Stimulated activated CD4-positive, alpha-beta T cell treated with anti-CD3 and anti-CD28 coated beads, Interleukin-1b, Interleukin-23, amount 100 ng/mL, for 48 hours (primary cell): ENCODE measurements at places on chromosomes 12 and 14.

DNA sequence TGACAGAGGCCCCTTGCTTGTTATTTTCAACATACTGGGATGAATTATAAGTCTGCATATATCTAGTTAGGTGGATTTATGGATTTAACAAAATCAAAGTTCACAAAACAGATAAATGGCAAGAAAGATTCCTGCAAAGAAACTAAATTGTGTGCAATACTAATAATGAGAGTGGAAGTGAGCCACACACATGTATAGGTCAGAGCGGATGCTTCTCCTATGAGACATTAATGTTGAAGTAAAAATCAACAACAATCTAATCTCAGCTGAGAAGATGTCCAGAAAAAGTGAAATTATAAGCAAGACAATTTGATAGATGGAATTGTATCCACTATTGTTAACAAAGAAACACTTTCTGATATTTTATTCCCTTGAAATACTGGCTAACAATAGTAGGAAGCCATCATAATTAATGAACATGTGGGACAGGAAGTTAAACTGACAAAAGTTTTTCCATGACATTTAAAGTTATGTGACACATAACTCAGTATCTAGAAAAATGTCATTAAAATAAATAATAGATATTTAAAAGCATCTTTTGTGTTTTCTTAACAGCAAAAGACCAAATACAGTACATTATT is 39.7 kb downstream of the RAD51B start:
- DNase-seq: no peak

DNA sequence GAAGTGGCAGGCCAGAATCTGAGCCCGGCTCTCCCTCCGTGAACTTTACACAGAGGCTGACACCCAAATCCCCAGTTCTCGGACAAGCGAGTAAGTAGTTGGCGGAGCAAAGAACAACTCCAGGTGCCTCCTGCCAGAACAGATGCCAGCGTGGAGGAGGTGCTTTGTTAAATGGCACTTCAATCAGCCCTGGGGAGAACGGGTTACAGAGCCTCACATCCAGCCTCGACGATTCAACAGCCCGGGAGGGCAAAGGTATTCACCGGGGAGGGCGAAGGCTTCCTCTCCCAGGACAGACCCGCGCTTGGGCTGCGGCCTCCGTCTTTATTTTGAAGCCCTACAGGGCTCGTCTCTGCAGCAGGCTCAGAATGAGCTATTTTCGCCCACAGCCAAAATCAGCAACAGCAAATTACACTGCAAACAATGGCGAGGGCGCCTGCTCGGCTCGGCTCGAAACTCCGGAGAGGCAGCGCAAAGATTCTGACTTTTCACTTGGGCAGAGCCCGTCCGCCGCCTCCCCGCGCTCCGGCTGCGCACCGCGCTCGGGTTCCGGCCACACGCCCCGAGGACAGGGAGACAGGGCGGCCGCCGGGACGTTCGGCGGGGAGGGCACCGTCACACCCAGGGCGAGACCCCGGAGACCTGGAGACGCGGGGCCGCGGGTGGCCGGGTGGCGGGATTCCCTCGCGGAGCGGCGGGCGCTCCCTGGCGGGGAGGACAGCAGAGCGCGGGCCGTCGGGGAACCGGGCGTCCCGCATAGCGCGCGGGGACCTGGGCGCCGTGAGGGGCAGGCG is 811 bp downstream of the TMCC3 start:
- DNase-seq: no peak

DNA sequence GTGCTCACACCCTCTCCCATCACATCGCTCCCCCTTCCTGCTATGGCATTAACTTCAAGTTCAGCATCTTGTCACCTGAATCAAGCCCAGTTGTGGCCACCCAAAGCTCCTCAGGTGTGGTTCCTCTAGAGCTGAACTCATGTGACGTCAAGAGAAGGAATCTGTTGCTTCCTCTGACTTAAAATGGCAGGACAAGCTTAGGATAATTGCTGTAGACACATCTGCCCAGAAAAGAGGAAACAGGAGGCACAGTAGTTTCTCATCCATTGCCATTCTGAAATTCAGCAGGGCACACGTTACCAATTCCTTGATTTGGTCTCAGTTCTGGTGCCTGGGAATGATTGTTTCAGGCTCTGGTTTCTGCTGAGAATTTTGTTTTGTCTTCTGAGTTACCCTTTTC is 52.1 kb downstream of the RCOR1 start:
- no peak for DNase-seq

GRCh38 chr14:79064214-79064613 is 894.0 kb downstream of the NRXN3 start:
- no peak for DNase-seq

GRCh38 chr14:21300892-21301291 is 21.0 kb downstream of the RPGRIP1 start:
- peak; percentile 23 for DNase-seq

GRCh38 chr12:24195063-24195462 is 245.6 kb upstream of the SOX5 start:
- no peak for DNase-seq

GRCh38 chr12:9064815-9065606 is 50.7 kb downstream of the A2M start:
- peak; percentile 8 for DNase-seq

DNA sequence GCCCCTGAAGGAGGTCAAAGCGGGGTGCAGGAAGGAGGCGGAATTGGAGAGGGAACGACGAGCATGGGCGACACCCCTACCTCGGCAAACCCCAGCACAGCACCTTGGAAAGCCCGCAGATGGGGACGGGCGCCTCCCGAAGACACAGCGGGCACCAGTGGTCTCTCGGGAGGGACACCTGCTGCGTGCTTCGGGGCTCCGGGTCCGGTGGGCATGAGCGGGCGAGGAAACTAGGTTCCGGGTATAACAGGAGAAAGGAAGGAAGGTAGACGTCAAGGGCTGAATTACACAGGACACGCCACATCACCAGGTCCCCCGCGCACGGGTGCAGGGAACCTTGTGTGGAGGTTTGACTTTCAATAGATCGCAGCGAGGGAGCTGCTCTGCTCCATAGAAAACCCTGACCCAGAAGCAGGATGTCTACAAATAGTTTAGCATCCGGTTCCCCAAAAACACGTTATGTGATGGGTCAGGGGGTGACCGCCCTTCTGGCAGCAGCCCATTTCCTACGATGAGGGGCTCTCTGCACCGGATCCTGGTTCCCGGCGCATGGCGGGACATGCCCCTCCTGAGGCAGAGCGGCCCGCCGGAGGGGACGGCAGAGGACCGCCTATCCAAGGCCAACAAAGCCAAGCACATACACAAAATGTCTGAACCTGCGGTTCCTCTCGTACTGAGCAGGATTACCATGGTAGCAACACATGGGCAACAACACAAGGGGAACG is 196.9 kb downstream of the ALG10 start:
- DNase-seq: peak; percentile 6

- DNase-seq: no peak
Measured at GRCh38 chr12:89539426-89540223, 13.8 kb upstream of the POC1B start.

DNA sequence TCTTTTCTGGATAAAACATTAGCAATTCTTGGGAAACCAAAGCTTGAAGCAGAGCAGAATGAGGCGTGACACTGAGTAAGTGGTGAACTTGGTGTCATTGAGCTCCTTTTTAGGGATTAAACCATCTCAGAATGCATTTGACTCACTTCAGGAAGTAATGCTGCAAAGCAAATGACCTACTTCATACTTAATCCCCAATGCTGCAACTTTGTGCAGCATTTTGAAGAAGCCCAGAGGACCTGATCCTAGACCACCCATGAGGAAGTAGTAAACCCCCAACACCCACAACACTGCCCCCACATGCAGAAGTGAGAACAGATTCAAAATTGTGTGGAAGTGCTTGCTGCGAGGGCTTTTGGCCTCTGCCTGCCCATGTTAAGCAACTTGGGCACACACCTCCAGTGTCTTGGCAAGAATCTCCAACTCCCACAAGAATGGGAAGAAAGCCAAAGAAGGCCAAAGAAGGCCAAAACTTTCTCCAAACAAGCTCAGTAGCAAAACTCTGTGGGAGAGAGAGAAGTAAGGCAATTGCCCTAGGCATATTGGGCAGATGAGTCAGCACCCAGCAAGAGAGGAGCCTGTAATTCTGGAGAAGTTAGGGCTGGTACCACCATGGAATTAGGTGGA is 69.2 kb upstream of the ETV6 start:
- DNase-seq: no peak

DNA sequence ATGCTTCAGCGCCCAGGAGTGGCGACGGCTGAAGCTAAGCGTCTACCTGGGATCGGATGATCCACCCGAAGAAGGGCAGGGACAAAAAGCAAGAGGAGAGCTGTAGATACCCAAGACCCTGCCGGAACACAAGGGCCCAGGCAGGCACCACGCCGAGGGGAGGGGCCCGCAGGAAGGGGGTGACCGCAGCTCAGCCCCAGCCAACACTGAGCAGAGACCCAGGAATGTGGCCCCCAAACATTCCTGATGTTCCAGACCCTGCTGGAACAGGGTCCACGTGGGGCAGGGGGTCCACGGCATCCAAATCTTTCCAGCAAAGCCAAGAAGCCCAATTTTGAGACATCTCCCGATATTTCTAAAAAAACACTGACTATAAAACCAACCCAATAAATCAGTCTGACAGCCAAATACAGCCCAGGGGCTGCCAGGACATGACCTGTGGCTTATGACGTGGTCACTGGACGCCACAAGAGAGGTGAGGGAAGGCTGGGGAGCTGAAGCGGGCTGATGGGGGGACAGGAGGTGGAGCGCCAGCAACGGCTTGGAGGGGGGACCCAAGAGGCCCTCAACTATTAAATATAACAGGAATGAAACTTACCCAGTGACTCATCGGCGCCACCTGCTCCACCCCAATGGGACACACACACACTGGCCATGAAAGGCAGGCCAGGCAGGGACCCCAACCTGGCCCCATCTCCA is 58.9 kb downstream of the NCOR2 start:
- no peak for DNase-seq

GRCh38 chr14:29271669-29272068 is 505.1 kb downstream of the FOXG1 start:
- no peak for DNase-seq

- DNase-seq: no peak
Measured at GRCh38 chr14:53515276-53515675, 362.2 kb upstream of the DDHD1 start.
